ENCODE measurements at places on chromosomes 6 and 20.
A peak's percentile ranks its signal among the peaks of the same experiment; 100 is the strongest.

GRCh38 chr20:32195581-32195980 lies 12.0 kb downstream of the PLAGL2 start:
- peak; percentile 30 for DNase-seq

GRCh38 chr6:100167585-100167984 lies 173.6 kb upstream of the MCHR2 start:
- no peak for DNase-seq

- no peak for DNase-seq
Measured at GRCh38 chr6:162637317-162637716, 90.2 kb downstream of the PRKN start.

DNA sequence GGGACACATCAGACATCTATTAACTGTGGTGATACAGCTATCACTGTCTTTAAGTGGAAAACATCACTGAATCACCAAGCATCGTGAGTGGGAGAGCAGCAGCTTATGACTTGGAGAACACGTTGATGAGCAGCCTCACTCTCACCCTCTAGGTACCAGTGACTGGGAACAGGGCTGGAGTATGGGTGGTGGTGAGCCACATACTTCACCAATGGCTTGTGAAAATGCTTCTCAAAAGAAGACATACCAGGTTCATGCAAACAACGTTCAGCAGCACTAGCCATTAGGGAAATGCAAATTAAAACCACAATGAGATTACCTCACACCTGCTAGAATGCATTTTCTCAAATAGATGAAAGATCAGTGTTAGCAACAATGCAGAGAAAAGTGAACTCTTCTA lies 25.3 kb downstream of the SNX5 start:
- DNase-seq, result no peak

DNA sequence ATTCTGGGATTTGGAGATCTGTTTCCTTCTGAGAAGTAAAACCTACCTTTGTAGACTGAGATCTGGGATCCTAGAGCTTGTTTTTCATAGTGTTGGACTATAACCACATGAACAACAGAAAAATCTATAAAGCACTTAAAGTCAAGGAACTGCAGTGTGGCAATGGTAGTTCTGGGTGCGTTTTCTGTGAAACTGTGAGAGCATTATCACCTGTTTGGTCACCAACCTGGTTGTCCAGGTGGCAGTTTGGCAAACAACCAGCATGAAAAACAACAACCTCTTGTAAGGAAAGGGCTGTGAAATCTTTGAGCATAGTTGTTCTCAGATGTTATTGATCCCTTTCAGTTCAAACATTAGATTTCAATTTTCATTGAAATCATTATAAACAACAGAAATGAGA lies 215.8 kb upstream of the CITED2 start:
- no peak for DNase-seq

DNA sequence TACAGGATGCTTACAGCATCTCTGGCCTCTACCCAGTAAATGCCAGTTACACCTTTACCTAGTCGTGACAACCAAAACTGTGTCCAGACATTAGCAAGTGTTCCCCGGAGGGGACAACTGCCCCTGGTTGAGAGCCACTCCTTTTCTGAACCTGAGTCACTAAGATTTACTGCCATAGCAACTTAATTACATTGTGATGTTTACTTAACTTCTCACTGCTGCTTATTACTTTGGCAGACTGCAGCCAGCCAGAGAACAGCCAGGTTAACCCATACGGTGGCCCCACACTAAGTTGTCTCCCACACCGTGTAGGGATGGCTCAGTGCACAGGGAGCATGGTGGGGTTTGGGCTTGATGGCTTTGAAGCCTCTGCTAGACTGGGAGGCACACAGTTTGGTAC lies 204.7 kb upstream of the SULF2 start:
- no peak for DNase-seq

DNA sequence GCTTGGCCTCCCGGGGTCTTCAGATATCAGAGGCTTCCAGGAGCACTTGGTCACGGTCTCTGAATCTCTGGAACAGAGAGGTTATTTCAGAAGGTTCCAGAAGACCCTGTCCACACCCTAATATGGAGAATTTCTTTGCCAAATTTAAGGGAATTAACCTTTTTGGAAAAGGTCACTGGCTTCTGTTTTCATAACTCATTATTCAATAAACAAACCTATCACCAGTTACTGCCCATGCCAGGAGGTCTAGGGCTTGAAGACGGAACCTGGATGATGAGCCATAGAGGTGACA lies 507 bp upstream of the CST4 start:
- DNase-seq, result no peak

- DNase-seq, result peak; percentile 93
Measured at GRCh38 chr6:144149894-144150709, at the start of gene STX11. Gene STX11, plus strand, starts transcription at chr6:144150517. Its CDS starts 36,111 bp downstream, at chr6:144186628.

GRCh38 chr6:148573922-148574321 lies 172.9 kb upstream of the UST start:
- DNase-seq, result no peak

- DNase-seq, result no peak
Measured at GRCh38 chr6:6699741-6700367, 111.3 kb downstream of the LY86 start.

GRCh38 chr6:7463785-7464184 lies 74.2 kb downstream of the RIOK1 start:
- no peak for DNase-seq

GRCh38 chr6:90229331-90230010 lies 67.2 kb downstream of the BACH2 start:
- no peak for DNase-seq

DNA sequence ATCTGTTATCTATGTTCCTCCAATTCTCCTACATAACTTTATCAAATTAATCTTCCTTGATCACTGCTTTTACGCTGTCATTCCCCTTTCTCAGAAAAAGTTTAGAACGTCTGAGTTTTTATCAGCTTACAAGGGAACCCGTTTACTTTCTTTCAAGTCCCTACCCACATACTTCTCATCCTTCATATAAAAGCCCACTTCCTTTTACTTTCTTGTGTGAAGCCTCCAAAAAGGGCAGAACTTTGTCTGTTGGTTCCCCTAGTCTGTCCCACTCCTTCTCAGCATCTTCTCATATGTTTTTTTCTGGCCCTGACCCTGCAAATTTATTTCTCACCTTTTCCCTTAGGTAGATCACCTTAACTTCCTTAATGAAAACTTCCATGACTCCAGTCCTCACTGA lies 106.1 kb downstream of the TFAP2B start:
- DNase-seq, result no peak

DNA sequence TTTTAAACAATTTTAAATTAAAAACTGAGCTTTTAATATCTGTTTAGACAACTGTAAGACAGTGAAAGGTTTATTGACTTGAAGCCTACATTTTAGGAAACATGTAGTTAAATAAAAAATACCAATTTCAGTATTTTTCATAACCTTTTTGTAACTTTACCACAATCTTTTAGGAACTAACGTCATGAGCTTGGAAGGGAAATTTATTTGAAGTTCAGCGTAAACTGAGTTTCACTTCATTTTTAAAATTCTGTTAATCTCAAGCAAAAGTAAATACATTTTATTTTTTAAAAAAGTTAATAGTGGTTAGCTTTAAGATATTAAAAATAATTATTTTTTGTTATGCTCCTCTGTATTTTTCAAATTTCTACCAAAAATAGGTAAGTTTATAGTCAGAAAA lies 5.5 kb downstream of the CST7 start:
- no peak for DNase-seq

DNA sequence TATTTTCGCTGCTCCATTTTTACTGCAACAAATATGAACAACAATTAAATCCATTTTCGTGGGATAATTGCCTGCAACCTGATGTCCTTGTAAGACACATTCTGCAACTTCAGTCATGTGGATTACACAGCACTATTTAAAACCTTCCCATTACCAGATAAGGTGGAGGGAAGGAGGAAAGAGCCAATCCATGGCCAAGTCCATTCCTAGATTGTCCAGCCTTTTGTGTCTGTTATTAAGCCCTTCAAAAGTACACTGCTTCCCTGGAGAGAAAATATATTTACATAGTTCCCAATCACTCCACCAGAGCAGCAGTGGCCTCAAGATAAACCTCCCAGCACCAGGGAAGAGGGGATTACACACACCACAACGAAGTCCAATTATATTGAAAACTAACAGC lies 347.9 kb downstream of the CDH26 start:
- no peak for DNase-seq

DNA sequence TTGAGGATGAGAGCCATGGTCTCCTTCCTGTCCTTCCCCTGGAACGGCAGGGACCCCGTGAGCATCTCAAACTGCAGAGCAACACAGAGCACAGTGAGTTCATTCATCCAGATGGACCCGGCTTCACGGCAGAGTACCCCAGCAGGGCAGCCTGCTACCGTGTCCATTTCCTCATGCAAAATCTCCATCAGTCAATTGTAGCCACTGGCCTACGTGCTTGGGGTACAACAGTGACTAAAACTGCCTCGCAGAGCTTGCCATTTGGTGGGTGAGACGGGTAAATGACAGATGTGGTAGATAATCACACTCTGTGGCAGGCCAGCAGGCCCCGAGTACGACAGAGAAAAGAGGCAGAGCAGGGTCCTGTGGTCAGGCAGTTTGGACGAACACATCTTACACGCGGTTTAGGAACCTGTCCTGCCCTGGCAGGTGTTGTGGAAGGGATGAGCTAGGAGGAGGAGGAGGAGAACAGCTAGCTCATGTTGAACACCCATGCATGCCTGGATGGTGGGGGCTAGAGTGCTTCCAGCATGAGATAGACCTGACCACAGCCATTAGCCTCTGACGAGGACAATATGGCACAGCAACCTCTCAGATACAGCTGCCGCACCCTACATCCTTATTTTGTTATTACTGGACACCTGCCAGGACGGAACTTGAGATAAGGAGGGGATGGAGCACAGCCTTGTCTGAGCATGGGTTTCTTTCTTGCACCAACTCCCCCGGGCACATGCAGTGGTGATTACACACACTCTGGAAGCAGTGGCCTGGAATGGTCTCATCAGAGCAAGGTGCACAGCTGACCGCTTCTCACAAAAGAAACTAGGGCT lies 95.6 kb downstream of the RAMACL start:
- DNase-seq, result no peak

GRCh38 chr20:35730583-35731468 lies 11.2 kb downstream of the RBM39 start:
- no peak for DNase-seq

All from activated effector memory CD4-positive, alpha-beta T cell treated with anti-CD3 and anti-CD28 coated beads, Interleukin-2, amount 50 U/mL, for 16 hours (primary cell).